ENCODE measurements at places on chromosomes 3 and 15.

GRCh38 chr3:73365756-73366397 is 258.9 kb downstream of the PDZRN3 start:
- DNase-seq = no peak

GRCh38 chr3:23834082-23834870 is 28.5 kb downstream of the UBE2E1 start:
- no peak for DNase-seq

- DNase-seq = peak; percentile 1
These were observed 244.6 kb downstream of the STXBP5L start for GRCh38 chr3:121152573-121152972.

DNA sequence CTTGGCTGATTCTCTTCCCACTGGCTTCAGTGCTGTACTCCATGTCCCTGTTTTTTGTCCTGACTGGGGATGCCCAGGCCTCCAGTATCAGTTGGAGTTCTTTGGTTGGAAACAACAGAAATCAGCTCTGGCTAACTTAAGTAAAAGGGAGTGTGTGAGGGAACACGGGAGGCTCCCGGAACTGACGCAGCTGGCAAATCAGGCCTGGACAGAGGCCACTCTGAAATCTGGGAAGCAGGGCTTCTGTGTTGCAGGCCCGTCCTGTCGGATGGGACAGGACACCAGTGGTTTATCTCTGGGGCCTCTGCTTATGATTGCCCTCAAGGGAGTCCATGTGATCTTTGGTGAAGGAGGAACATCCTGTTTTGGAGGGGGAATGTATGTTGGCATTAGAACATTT is 124.3 kb downstream of the CHCHD6 start:
- no peak for DNase-seq

DNA sequence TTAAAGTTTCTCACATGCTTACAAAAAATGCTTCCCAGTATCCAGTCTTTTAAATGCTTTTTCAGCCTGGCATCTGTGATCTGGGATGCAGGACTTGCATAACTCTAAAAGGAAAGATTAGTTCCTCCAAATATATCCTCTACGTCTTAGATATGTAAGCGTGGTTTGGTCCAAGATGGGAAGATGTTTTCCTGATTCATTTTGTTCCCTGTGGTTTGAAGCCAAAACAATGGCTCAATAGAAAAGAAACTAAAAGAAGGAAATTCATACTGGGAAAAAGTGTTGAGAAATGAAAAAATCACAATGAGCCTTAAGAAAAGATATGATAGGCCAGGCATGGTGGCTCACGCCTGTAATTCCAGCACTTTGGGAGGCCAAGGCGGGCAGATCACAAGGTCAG is 1002.8 kb downstream of the NAALADL2 start:
- DNase-seq = no peak

DNA sequence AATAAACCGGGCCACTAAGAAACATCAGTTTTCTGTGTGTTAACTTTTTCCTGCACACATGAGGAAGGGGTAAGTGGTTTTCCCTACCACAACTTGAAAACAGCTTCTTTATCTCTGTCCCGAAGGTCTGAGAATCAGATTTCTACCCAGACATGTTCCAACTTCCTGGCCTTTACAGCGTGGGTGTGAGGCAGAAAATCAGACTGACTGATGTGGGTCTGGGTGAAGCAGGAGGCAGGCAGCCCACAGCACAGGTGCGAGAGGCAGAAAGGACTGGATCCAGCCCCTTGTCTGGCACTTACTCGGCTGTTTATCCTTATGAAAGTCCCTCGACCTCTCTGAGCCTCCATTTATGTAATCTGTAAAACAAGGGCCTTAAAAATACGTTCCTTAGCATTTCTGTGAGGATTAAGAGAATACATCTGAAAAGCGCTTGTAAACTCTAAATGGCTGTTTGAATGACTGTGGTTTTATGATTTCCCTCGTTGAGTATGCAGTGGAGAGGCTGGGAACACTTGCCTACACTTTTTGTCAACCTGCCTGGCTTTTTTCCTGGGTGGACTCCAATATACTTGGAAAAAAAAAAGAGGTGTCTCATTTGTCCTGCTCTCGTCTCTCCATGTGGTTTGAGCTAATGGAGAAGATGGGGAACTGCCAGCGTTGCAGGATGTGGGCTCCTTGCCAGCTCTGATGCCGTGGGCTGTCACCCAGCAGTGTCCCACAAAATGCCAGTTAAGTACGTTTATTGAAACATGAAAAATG is 3.1 kb downstream of the AGBL1 start:
- DNase-seq = peak; percentile 19

DNA sequence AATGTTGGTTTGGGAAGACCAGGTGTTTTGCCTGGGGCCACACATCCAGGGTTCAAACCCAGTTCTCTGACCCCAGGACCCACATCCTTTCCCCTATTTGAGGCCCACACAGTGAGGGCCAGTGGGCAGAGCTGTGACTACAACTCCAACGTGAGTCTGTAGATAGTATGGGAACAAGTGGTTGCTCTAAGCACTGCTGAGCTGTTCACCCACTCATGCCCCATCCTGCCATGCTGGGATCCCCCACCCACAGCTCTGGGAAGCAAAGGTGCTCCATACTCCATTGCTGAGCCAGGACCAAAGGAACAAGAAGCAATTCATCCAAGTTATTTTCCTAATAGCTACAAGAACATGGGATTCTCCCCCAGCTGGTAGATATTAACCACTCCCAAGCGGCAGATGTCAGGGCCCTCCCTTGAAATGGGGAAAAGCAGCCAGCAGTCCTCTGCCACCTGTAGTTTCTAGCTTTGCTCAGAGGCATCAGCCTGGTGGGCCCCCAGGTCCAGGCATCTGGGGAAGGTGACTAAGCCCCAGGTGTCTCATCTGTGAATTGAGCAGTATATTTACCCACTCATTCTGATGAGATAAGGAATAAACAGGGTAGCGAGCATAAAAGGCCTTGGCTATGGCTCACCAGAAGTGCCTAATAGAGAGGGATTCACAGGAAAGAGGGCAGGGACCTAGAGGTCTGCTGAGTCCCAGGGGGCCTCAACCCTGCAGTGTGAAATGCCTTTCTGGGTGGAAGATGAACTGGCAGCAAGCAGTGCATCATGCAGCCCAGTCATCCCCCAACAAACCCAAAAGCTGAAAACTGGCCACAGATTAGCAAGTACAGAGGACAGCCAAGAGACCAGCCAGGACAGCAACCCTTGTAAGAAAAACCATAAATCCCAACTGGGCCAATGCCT is 33.4 kb downstream of the POC1A start:
- DNase-seq = no peak

DNA sequence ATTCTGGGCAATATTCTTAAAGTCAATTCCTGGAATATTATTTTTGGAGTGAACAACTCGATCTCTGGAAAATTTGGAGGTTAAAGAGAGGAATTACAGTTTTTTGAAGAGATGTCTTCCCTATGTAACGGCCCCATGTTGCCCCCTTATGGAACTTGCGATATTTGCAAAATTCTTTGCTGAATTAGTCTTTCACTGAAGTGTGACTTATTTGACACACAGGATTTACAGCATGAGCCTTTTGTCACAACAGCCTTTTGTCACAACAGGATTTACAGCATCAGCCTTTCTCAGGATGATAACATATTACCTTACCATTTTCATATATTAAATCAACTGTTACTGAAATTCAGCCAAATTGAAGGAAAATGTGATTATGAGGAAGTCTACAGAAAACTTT is 37.8 kb upstream of the SPTSSB start:
- no peak for DNase-seq

DNA sequence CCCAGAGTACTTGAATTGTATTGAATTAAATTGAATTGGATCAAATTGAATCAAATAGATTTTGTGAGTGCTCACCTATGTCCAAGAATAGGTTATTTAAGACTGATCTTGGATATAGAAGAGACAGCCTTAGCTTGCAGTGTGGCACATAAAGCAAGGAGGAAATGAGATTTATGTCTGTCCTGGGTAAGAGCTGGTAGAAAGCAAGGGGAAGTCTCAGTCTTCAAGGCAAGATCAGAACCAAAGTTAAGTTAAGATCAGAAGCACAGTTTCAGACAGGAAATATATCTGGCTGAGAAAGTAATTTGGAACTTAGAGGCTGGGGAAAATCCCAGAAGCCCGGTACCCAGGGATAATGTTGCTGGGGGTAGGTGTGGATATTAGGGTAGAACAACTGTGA is 244.4 kb upstream of the ARPP21 start:
- no peak for DNase-seq

Measured in hematopoietic multipotent progenitor cell (in vitro differentiated cells).